NCI-H510A (cell line): ENCODE measurements at places on chromosomes 12 and 14.

- no peak for DNase-seq
Observed at GRCh38 chr14:75456997-75457335, 29.1 kb downstream of the JDP2 start.

GRCh38 chr12:131732996-131733615 lies 22.2 kb downstream of the SFSWAP start:
- DNase-seq, result no peak

- DNase-seq, result no peak
Observed at GRCh38 chr12:5430641-5431603, 986 bp upstream of the NTF3 start.

DNA sequence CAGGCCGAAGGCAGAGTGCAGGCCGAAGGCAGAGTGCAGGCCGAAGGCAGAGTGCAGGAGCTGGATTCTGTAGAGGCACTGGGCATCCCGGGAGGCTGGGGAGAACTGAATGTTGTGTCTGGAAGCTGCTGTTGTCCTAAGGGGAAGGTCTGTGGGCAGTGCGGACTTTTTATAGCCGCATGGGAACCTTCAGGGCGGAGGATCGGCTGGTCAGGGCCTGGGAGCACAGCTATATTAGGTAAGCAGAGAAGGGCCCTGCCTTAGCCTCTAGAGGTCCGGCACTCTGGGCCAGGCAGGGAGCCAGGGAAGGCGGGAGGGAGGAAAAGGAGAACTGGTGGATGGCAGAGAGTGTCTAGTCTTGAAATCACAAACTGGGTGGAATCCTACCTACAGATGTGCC lies 14.2 kb downstream of the CABP1 start:
- DNase-seq, result no peak

- DNase-seq, result no peak
Observed at GRCh38 chr12:1529862-1530591, 64.4 kb downstream of the FBXL14 start.

DNA sequence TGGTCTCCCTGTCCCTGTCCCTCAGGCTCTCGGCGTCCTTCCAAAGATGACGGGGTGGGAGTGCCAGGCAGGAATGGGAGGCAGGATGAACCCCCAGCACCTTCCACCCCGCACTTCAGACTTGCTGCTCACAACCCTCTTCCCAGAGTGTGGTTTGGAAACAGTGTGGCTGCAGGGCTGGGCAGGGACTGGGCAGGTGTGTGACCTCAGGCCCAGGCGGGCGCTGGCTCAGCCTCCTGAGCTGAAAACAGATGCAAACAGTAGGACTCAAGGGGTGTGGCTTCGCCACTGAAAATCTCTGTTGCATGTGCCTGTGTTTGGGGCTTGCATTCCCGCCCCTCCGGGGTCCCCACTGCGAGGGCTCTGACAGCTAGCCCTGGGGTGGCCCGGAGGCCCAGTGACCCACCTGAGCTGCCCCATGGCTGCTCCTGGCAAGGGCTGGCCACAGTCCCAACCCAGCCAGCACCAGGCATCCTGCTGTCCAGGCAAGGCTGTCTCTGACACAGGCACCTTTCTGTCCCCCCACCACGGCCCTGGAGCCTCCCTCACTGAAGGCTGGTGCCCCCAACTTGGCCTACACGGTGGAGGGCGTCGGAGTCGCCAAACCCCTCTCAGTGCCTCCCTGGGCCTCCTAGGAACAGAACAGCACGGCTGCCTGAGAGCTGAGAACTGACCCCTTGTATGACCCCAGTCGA lies 46.1 kb downstream of the BEGAIN start:
- no peak for DNase-seq

- peak; percentile 9 for DNase-seq
Observed at GRCh38 chr12:25130741-25131188, 64.2 kb downstream of the DNAI7 start.

GRCh38 chr12:84463741-84464495 lies 448.7 kb downstream of the SLC6A15 start:
- no peak for DNase-seq

DNA sequence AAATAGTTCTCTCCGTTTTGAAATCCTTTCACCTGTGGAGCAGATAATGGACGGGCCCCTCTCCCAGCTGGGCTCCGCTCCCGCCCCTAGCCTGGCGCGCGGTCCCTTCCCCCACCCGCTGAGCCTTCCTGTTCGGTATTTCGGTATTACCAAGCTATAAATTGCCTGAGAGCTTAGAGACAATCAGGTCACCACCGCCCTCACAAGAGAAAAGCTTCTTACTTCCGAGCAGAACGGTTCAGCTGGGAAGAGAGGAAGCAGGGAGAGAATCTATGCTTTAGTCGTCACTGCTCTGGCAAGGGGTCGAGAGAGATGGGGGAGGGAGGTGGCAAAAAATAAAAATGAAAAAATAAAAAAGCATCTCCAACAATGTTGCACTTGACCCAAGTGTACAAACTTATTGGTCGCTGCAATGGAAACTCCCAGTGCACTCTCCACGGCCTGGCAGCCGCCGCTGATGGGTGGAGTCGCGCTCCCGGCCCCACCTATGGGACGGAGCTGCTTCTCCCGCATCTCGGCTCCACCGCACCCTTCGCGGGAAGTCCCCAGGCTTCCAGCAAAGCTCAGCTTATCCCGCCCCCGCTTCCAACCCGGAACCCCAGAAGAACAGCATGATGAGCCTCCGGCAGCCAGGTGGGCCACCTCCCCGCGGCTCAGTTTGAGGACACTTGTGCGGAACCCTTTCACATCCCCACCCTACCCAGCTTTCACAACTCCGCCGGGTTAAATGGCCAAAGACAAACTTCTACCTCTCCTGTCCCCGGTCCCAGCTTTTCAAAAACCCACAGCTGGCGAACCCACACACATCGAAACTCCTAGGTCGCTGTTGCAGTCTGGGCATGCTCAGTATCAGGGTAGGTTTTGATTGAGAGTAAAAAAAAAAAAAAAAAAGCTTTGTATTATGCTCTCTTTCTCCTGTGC lies 832 bp upstream of the SYT1 start:
- peak; percentile 80 for DNase-seq

GRCh38 chr14:32727832-32728231 lies 210.8 kb upstream of the NPAS3 start:
- no peak for DNase-seq

DNA sequence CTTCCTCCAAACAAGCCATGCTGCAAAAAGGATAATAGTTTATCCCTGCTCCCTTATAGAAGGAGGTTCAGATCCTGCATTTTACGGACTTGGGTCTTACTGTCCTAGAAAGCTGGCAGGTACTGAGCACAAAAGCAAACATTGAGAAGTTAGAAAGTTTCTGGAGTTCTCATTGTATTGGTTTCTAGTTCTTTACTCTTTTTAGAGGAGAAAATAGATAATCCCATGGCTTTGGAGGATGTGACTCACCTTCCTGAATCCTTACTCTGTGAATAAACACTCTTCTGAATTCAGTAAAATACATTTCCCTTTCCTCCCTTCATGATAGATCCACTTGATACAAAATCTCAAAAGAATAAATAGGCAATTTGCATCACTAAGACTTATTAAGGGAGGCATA lies 188.9 kb downstream of the NPAS3 start:
- no peak for DNase-seq

DNA sequence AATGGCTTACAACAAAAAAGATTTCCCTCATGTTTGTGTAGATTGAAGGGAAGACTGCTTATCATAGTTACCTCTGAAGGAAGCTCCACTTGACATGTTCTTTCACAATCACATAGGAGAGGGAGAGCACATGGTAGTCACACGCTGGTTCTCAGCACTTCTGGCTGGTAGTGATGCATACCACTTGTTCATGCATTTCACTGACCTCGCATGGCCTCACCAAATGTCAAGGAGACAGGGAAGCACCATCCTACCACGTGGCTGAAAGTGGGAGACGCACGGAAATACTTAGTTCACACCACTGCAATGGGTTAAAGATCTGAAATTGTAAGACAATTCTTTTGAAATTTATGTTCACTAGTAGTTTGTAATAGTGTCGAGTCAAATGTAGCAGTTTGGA lies 74.0 kb downstream of the PDE3A start:
- no peak for DNase-seq

- DNase-seq, result no peak
Observed at GRCh38 chr14:69105326-69105725, 47.6 kb downstream of the DCAF5 start.

DNA sequence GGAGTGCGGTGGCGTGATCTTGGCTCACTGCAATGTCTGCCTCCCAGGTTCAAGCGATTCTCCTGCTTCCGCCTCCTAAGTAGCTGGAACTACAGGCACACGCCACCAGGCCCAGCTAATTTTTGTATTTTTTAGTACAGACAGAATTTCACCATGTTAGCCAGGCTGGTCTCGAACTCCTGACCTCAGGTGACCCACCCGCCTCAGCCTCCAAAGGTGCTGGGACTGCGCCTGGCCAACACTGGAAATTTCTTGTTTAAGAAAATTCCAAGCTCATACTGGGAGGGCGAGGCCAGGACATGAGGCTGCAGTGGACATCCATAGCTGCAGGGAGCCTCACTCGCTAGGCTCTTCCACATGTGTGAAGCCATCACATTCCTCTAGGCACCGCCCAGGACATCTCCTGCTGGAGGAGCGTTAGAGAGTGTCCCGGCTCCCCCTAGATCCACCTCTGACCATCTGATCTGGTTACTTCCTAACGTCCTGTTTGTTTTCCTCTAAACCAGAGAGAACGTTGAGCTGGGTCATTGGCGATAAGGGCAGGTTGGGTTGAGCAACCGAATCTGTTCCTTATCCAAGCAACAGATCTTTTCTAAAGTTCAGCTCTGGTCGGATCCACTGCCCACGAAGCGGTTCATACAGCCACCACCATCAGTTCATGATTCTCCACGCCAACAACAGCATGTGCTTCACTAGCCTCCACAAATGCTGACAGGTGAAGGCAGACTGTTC lies 108.2 kb upstream of the MED13L start:
- no peak for DNase-seq

GRCh38 chr12:16611146-16611545 lies 5.2 kb upstream of the LMO3 start:
- DNase-seq, result no peak

DNA sequence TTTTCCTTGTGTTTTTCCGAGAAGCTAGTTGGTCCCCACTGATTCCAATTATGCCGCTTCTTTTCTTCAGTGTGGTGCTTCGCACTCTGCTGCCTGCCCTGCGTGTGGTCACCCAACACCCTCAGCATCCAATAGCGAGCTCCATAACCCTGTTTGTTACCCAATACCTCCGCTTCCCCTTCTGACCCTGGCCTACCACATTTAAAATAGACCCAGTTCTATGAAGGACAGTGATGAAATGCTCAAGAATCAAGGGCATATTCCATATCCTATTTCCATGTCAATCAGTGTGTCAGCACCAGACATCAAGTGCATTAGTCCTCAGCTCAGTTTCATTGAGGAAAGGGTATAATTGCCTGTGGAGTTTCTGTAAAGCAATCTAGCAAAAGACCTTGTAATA lies 9.5 kb downstream of the NDRG2 start:
- no peak for DNase-seq

DNA sequence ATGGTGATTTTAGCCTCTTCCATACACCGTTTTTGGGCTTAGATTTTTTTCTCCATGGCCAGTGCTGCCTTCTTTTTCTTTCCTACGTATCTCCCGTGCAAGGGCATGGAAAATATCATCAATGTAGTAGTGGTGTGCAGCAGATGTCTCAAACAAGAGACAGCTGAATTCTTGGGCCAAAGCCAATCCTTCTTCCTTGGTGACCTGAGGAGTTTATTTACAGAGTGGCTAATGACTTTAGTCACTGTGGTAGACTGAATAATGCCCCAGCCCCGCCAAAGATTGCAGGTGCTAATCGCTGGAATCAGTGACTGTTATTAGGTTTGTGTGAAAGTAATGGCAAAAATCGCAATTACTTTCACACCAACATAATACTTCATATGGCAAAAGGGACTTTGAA lies 235.5 kb upstream of the NOS1 start:
- peak; percentile 71 for DNase-seq

GRCh38 chr12:11578461-11578993 lies 70.9 kb upstream of the ETV6 start:
- DNase-seq, result no peak

GRCh38 chr14:89603938-89604480 lies 187.0 kb upstream of the FOXN3 start:
- DNase-seq, result no peak

- DNase-seq, result no peak
Observed at GRCh38 chr14:59214702-59215302, 26.3 kb downstream of the DAAM1 start.
